ENCODE measurements at places on chromosomes 5 and 9. TPM values are rescaled to one million over a fixed set of nuclear protein-coding genes. Genes with fewer than 3 reads are reported as not detected.

Gene ACTBL2
- not detected for total RNA-seq

Gene CCDC192
- not detected for total RNA-seq

Gene RMRP
- total RNA-seq: 9,431 TPM

Gene FAM53C
- total RNA-seq: 22.8 TPM

Gene GMCL2
- total RNA-seq: not detected

Gene SLC25A2
- total RNA-seq: 1.1 TPM

Measured in activated naive CD4-positive, alpha-beta T cell treated with anti-CD3 and anti-CD28 coated beads, Interleukin-2, amount 10 ng/mL, durations not matched to agents 5 hours and 36 hours (primary cell).